Left renal pelvis (tissue), 4 donors: ENCODE measurements at places on chromosomes 11 and 22. TPM values are rescaled to one million over a fixed set of nuclear protein-coding genes. Genes with fewer than 3 reads are reported as not detected.

GRCh38 chr11:26477396-26477795 lies 94.7 kb downstream of the MUC15 start:
- no peak for DNase-seq

The DEUP1 gene
- 1.6 TPM for polyA plus RNA-seq

GRCh38 chr11:27354359-27354965 lies 8.6 kb downstream of the CCDC34 start:
- DNase-seq: no peak

- no peak for DNase-seq
These were observed 20.1 kb downstream of the TSPAN18 start for GRCh38 chr11:44746894-44747293.

DNA sequence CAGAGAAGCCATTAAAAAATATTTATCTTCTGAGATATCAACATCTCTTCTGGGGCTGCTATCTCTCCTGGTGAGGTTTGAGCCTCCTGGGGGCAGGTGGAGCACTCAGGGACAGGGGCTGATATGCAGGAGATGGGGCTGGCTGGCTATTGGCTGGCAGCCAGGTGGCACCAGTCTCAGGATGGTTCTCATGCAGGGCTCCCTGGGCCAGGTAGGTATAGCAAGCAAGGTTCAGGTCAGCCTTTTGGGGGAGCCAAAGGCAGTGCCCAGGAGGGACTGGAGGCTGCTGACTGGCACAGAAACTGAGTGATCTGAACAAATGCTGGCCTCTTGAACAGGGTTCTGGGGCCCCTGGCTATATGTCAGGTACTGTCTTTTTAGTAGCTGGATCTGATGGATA lies 29.7 kb upstream of the EMSY start:
- DNase-seq: no peak

GRCh38 chr11:15275141-15275540 lies 160.4 kb downstream of the INSC start:
- no peak for DNase-seq

DNA sequence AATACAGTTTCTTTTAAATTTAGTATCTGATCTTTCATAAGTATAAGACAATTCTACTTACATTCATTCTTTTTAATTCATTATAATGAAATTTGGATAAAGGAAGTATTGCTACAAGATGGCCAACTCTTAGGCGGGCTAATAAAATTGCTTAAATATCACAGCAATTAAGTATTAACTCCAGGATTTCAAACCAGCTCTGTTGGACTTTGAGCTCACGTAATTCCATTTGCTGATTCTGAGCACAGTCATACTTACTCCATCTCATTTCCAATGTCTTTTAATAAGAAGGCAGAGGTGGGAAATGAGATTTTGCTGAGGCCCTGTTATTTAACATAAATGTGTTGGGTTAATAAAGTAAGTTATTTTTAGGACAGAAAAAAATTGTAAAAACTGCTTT lies 748.1 kb downstream of the KCNA4 start:
- no peak for DNase-seq

The APOL2 gene
- polyA plus RNA-seq: 25.4 TPM

The SNX32 gene
- 2.5 TPM for polyA plus RNA-seq

GRCh38 chr11:119663279-119663678 lies 65.7 kb downstream of the NECTIN1 start:
- DNase-seq: no peak

- no peak for DNase-seq
These were observed 3.0 kb downstream of the CENATAC start for GRCh38 chr11:119000906-119001305.

- DNase-seq: no peak
These were observed 443 bp upstream of the CELF1 start for GRCh38 chr11:47553406-47553743.

GRCh38 chr22:50440544-50441249 lies 34.1 kb downstream of the SBF1 start:
- DNase-seq: no peak

- DNase-seq: no peak
These were observed 1.9 kb downstream of the POLD4 start for GRCh38 chr11:67351275-67352005.

GRCh38 chr11:763073-763463 lies 14.2 kb downstream of the GATD1 start:
- no peak for DNase-seq

- DNase-seq: no peak
These were observed 82.1 kb upstream of the PPARA start for GRCh38 chr22:46068181-46068592.

DNA sequence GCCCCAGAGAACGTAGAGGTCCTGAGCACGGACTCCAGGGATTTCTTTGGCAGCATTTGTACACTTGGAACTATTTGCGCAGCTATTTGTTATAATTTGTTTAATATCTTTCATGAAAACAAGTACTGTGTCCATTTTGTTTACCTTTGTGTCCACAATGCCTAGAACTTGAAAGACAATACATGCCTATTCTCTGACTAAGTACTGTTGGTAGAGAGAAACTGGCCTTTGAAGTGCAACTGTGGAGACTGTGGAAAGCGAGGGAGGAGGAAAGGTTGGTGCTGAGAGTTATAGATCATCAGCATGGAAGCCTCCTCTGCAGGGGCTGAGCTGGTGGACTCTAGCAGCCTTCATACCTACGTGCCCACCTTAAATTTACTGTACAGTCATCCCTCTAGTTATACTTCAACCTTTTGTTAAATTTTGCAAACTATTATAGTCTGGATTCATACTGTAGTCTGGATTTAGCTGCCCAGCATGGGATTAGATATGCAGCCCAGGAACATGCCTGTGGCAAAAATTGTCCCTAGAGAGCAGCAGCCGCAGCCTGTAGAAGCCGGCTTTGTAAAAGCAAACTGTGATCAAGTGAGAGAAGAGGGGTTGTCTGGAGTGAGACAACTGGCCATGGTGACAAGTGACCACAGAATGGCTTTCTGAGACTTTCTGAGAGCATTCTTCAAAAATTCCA lies 24.2 kb upstream of the YAP1 start:
- DNase-seq: no peak

DNA sequence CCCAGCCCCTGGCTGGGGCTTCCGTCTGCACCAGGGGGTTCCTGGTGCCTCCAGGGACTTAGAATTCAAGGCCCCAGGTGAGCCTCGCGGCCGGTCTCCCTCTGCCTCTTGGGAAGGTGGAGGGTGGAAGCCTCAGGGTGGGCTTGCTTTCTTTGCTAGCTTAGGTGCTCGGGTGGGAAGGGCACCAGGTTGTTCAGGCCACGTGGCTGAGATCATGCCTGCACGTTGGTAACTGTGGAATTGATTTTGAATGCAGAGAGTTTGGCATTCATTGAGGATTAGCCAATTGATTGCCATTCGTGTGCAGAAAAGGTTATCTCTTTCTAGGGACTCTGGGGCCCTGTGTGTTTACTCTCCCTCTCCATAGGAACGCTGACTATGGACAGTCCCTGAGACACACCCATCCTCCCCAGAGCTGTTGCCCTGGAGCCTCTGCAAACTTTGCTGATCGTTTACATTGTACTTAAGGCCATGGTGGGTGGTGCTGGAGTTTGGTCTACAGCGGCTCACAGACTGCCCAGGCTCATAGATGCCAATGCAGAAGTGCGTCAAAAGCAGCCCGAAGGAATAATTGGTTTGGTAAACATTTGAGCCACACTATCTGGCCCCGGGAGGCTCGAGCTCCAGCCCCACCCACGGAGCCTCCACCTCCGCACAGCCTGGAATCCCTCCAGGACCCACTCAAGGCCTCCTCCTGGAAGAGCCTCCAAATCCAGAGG lies 1457.7 kb downstream of the BRD1 start:
- DNase-seq: no peak

DNA sequence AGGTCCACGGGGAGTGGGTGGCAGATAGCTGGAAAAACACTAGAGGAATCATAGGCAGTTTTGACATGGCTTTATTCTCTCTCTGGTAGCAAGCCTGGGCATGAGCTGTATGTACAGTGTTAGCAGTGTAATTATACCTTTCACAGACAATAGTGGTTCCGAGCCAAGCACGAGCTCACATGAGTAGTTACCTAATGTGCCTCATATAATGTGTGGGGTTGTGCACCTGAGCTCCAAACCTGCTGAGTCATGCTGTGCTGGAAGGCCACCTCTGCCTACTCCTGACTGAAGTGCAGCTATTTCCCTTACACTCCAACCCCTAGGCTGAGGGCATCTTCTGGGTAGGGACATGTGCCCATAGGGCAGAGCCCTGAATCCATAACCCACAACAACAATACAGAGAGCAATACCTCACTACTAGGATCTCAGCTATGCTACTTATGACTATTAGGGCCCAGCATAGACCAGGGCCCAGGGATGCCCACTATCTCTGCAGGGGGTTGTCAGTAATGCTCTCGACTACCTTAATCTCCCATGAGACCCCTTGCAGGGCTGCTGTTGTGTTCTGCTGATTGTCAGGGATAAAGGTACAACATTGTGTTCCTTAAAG lies 432.1 kb downstream of the DYNC2H1 start:
- no peak for DNase-seq

The NAV2 gene
- polyA plus RNA-seq: 39.9 TPM
